ENCODE measurements at places on chromosomes 4 and X. TPM values are rescaled to one million over a fixed set of nuclear protein-coding genes. Genes with fewer than 3 reads are reported as not detected.

DNA sequence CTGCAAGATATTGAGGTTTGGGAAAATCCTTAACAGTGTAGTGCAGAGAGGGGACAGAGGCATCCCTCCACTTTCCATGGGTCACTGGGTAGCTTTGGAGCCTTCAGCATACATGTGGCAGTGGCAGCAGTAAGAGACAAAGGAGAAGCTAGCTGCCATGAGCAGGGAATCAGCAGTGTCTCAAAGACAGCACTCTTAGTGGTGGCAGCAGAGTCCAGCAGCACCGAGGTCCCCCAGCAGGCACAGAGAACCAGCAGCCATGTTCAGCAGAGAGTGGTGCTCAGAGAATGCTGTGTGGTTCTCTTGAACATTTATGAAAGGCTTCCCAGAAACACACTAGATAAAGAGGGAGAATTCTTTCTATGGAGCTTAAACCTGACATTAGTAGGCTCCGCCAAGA lies 308.5 kb downstream of the CENPC start:
- DNase-seq: no peak

DNA sequence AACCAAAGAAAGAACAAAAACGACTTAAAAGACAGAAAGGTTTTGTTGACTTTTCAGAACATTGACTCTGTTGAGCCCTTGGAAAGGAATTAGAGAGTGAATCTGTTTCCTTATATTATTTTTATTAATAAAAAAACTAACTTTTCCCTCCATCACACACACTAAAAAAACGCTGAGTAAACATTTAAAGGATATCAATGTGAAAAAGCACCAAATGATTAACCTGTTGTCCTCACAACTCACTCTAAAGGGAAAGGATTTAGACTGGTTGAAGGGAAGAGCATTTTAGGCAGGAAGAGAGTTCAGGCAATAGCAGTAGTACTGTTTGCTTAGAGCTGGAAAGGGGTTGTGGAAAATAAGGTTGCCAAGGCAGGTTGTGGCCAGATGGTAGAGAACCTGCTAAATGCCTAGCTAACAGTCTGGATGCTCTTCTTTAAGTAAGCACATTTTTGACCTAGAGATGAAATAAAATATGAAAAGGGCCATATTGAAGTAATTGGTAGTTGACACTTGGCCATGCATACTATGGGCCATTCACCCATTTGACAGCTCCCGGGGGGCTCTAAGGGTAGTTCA lies 98.0 kb upstream of the NDP start:
- no peak for DNase-seq

The USP17L17 gene
- total RNA-seq: not detected

DNA sequence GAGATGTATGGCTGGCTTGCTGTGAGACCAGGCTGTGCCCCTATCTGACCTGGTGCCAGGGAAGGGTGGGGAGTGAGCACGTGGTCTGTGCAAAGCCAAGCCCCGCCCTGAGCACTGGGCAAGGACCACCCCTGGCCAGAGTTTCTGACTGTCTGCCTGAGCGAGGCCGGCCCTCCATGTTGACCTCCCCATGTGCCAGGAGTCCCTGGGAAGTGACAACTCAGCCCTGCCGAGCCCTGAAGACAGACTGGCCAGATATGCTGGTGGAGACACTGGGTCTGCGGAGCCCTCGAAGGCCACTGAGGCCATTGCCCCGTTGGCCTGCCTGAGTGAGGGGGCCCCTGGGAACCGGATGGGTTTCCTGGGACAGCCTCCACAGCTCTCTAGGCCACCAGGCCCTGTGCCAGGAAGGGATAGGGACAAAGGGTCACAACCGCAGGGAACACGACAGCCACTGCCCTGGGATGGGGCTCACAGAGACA lies 7.1 kb upstream of the BGN start:
- no peak for DNase-seq

GRCh38 chr4:108885211-108885610 lies 122.4 kb upstream of the ETNPPL start:
- DNase-seq: no peak

- DNase-seq: no peak
These were observed 100.9 kb downstream of the WDFY3 start for GRCh38 chr4:84865600-84865999.

DNA sequence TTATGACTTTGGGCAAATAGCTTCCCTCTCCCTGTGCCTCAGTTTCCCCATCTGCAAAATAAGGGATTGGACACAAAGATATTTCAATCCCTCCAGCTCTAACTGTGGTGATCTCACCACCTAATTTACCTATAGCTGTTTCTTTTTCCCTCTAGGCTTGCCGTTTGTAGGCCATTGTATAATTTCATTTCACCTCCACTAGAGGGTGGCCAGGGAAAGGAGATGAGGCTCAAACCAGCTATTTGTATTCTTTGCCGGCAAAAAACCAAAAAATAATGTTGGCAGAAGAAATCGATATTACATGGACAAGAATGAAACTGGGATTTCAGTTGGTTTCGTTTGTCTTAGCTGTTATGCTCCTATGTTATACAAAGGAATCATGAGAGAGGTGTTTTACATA lies 36.1 kb upstream of the DOCK11 start:
- DNase-seq: no peak

The UBL4A gene
- total RNA-seq: 33.7 TPM

DNA sequence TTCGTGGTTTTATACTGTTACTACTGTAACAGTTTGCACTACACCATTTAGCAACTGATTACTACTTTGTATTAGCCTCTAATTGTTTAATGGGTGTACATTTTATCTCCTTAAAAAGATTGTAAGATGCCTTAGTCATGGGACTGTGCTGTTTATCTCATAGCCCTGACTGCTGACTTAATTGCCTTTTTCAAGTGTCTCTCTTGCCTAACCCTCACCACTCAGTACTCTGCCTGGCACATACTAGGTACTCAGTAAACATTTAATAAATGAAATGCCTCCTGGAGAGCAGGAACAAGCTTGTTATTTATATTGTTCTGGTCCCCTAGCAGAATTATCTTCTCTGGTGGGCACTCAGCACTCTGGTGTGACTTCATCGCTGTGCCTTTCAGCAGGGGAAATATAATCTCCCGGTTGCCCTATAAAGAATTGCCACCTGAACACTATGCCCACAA lies 1.7 kb upstream of the STIM2 start:
- DNase-seq: no peak

The ENOX2 gene
- 5.1 TPM for total RNA-seq

DNA sequence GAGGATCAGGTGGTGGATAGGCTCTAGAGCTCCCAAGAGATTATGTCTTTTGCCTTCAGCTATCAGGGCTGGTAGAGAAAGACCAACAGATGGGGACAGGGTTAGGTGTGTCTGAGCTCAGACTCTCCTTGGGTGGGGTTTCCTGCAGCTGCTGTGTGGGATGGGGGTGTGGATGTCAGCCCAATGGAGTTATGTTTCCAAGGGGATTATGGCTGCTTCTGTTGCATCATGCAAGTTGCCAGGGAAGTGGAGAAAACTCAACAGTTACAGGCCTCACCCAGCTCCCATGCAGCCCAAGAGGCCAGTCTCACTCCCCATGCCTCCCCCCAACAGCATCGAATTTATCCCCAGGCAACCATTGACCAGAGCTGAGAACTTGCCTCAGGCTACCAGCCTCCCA lies 80.2 kb upstream of the CDX4 start:
- DNase-seq: no peak

GRCh38 chr4:1600811-1601532 lies 83.1 kb downstream of the FAM53A start:
- DNase-seq: no peak

The ADH1A gene
- not detected for total RNA-seq

- peak; percentile 41 for DNase-seq
These were observed at the start of gene ARMCX6 for GRCh38 chrX:101617211-101618191. Gene ARMCX6 (minus strand): TSS chrX:101618000. CDS start chrX:101616620, 1,380 bp downstream.

GRCh38 chr4:169899295-169899694 lies 126.9 kb downstream of the MFAP3L start:
- DNase-seq: no peak

DNA sequence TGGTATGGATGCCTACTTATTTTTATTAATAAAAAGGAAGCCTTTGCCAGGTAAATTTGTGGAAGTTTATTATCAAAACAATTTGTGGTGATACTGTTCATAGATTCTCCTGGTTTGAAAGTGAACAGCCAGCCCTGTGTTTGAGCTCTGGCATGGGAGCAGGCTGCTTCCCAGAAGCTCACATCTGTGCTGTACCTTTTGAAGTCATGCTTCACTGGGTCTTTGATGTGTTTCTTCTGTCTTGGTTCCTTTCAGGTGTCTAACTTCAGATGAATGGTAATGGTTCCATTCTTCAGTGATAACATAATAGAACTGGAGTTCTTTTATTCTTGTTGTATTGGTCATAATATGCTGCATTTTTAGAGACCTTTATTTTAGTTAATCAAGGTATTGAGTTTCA lies 85.5 kb downstream of the BMPR1B start:
- no peak for DNase-seq

- no peak for DNase-seq
These were observed 29.5 kb upstream of the XIAP start for GRCh38 chrX:123830309-123830708.

The RAB41 gene
- total RNA-seq: not detected

DNA sequence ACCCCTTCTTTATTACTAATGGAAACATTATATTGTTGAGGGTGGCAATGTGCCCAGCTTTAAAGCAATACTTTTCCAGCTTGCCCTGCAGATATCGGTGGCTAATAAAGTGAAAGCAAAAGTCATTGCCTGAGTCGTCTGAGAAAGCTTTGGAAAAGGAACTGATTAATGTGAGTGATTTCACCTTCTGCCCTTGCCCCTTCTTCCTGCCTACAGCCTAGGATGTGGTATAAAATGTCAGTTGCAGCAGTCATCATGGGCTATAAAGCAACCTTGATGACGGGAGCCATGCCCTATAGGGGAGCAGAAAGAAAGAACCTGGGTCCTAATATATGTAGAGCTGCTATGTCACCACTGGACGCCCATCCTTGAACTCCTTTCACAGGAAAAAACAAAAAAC lies 132.4 kb upstream of the USP9X start:
- no peak for DNase-seq

The KIT gene
- 33.4 TPM for total RNA-seq

The ZBTB49 gene
- 8.4 TPM for total RNA-seq

GRCh38 chrX:109735202-109735744 lies 2.2 kb upstream of the ACSL4 start:
- DNase-seq: no peak

The GAGE12H gene
- total RNA-seq: not detected

- no peak for DNase-seq
These were observed 144.6 kb downstream of the SOX3 start for GRCh38 chrX:140360284-140360683.

DNA sequence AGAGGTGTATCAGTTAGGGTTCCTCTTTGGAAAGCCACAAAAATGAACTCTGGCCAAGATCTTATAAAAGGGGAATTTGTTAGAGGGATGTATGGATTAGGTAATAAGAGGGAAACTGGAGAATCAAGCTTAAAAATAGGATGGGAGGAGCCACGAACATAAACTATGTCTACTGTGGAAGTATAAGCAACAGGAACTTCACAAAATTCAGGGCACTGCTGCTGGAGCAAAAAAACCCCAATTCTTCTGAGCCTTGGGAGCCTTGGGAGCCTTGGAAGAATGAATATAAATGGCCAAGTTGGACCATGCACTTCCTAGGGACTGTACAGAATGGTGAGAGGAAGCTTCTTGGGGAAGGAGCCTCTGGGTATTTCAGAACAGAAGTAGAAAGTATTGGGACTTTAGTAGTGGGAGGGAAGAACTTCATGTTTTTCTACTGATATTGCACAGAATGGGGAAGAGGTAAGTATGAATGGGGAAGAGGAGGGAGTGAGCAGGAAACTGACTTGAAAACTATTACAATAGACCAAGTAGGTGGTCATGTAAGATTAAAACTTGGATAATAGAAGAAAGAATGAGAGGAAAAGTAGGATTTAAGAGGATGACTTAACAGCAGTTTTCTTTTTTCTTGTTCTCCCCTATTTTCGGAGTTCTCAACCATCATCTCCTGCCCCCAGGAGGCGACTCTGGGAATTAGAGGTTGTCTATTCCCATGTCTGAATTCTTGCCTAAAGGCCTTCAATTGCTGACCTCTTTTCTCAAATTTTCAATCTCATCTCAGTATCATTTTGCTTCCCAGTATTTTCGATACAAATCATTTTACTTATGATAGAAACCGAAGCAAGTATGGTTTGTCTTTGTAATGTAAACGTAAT lies 44.4 kb upstream of the TAPT1 start:
- DNase-seq: no peak

DNA sequence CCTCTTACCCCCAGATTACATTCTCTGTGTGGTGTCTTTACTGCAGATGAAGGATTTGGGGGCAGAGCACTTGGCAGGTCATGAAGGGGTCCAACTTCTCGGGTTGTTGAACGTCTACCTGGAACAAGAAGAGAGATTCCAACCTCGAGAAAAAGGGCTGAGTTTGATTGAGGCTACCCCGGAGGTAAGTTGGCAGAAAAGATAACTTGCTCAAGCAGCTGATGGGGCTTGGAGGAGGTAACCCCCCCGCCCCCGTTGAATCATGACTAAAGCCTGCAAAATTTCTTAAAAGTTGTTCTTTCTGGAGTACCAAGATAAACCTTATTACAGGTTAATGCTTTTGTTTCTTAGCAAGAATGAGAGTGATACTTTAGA lies 1.5 kb downstream of the CCNG2 start:
- DNase-seq: no peak

DNA sequence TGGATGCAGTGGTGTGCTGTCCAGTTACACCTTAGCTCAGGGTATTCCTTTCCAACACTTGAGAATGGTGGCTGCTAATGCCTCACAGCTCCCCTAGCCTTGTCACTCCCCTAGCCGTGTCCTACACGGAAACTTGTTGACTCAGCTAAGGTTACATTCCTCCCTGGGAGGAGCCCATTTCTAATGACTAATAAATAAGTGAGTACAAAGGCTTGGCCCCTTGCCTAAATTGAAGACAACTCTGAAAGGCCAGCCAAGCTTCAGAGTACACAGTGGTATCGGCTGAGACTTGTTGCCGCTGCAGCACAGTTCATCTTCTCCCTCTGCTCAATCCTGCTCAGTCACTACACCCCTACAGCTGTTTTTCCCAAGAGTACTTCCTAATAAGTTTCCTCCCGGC lies 21.2 kb upstream of the SLC25A31 start:
- no peak for DNase-seq

GRCh38 chr4:171221181-171221580 lies 592.0 kb upstream of the GALNTL6 start:
- no peak for DNase-seq

The SSX2 gene
- not detected for total RNA-seq

- peak; percentile 14 for DNase-seq
These were observed 41.5 kb upstream of the PTCHD1 start for GRCh38 chrX:23292988-23293651.

- peak; percentile 1 for DNase-seq
These were observed at the start of gene FAM13A for GRCh38 chr4:89056953-89057398. Gene FAM13A (minus strand): TSS chr4:89057185. CDS start chr4:89056964, 221 bp downstream.
